Bronchial epithelial cell (primary cell): ENCODE measurements at places on chromosomes 3 and 15.
A peak's percentile ranks its signal among the peaks of the same experiment; 100 is the strongest.

GRCh38 chr3:124221422-124221821, 229.5 kb upstream of the ROPN1 start:
- DNase-seq: peak; percentile 29

GRCh38 chr15:96977886-96978285, 647.4 kb downstream of the NR2F2 start:
- DNase-seq: no peak

GRCh38 chr3:157099326-157100095, 60.4 kb downstream of the CCNL1 start:
- DNase-seq: peak; percentile 76

DNA sequence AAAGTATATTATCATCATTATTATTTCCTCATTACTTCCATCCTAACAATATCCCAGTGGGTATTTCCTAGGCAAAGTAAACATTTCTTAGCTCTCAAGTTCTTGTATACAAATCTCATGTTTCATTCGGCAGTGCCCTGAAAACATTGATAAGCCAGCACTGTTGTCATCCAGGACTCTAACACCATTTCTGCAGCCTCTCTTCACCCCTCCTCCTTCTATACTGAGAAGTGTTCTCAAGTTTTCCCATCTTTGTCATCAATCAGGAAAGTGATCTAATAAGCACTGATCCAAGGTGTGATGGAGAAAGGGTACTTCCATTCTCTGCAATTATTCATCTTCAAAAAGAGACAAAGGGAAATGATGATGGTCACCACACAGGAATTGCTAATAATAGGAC, 168.4 kb upstream of the CCDC54 start:
- DNase-seq: no peak

DNA sequence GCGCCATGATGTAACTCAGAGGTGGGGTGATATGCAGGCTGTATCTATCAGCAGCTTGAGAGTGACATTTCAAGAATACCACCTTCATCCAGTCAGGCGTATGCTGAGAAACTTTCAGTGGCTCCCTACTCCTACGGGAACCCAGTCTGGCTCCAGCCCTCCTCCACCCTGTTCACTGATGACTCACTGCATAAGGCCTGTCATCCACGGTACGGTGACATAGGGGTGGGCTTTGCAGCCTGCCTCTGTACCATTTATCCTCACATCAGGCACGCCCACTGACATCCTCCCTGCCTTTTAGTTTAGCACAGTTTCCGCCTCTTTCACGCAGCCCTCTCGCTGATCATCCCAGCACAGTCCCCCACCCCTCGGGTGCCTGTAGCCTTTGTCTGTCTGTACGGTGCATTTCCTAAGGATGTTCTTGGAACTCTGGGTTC, 11.7 kb downstream of the PXYLP1 start:
- no peak for DNase-seq

DNA sequence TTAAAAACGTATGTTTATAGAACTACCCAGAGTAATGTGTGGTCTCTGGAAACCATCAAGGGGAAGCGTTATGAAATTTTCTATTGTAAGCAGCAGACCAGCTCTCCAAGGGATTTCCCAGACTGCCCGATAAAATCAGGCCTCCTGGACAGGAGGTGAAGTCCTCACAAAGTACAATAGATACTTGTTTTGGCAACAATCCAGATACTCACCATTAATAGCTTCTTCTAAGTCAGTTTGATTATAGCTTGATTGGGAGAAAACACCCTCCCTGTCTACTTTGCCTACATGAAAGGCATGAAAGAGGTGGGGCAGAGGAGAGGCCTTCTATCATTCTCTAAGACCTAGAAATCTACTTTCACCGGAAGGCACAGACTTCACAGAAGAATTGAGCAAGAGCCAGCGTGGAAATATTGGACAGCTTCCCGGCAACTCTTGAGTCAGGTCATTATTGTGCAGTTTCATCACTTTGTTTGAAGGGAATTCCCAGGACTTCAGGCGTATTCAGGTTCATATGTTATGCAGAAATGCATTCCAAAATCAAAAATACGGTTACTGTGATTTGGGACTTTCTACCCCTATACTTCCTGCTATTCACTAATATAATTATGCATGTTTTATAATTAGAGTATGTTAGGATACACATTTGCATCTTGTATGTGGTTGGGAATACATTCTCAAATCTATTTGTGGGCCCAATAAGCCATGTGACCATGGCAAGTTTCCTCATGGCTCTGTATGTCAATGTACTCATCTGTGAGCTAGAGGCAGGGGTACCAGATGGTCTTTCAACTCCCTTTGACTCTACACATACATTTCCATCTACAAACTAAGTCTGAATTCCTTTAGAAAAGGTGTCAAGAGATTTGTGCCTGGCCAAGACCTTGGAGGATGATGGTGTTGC, 103.5 kb downstream of the CD47 start:
- peak; percentile 98 for DNase-seq

- DNase-seq: no peak
These were observed 113.3 kb upstream of the RORA start for GRCh38 chr15:61342390-61342789.

DNA sequence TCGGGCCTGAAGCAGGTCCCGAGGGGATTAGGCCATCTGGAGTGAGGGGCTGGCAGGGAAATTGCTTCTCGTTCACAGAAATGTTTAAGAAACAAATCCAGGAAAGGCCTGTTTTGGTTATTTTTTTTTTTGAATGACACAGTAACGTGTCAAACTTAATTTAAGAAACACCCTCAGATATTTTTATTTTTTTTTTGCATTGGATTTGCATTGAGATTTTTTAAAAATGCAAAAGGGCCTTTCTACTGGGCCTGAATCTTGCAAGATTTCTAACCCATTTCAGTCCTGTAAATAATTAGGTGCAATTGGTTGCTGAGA, 25.0 kb upstream of the KLF13 start:
- DNase-seq: no peak

DNA sequence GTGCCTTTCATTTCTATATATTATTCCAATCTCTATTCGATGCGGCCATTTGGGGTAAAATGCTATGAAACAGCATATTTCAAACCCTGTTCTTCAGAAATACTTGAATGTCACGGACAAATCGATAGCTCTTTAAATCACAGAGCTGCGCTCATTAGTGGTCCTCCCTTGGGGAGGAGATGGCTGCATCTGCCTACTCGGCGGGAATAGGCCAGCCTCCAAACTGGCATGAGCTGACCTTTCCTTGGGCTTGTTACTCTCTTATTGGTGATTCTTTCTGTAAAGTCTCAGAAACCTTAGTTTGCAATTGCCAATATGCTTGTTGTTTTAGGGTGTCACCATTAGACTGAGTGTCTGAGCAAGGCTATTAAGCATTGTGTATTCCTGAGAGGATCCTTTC, 120.9 kb downstream of the BDH1 start:
- no peak for DNase-seq

- no peak for DNase-seq
These were observed 1.0 kb downstream of the OGG1 start for GRCh38 chr3:9750556-9751411.

GRCh38 chr15:92123962-92124656, 269.6 kb upstream of the ST8SIA2 start:
- DNase-seq: no peak

DNA sequence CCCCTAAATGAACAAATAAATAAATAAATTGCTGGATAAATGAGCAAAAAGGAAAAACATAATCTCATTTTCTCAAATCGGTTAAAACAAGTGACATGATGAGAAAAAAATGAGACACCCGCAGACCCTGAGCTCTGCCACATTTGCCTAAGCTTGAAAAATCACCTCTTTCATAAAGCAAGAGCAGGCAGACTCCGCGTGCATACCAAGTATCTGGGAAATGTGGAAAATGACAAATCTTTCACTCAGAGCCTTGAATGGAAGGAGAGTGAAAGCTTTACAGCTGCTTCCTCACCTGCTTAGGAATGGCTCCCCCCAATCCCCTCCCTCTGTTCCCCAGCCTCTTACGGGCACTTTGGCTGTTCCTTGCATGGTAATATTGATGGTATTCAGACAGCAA, 355.5 kb upstream of the SUCLG2 start:
- no peak for DNase-seq

GRCh38 chr3:159727506-159727905, 261.1 kb upstream of the IL12A start:
- DNase-seq: no peak

DNA sequence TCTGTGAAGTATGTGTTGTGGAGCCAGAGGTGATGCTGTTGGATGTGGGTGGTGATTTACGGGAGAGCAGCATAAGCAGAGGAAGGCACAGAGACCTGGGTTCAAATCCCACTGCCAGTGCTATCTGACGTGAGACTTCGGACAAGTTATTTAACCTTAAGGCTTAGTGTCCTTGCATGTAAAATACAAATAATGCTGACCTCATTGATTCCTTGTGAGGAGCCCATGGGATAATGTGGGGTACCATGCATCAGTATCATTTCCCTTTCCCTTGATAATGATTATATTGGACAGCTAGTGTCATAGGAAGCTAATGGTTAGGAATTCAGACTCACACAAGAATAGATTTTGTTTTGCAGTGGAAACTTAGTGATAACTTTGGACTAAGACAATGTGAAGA, 141.6 kb downstream of the SLCO3A1 start:
- no peak for DNase-seq

- peak; percentile 8 for DNase-seq
These were observed 238.7 kb downstream of the SV2B start for GRCh38 chr15:91338766-91339165.

GRCh38 chr3:15633159-15633558, 31.6 kb downstream of the BTD start:
- no peak for DNase-seq

DNA sequence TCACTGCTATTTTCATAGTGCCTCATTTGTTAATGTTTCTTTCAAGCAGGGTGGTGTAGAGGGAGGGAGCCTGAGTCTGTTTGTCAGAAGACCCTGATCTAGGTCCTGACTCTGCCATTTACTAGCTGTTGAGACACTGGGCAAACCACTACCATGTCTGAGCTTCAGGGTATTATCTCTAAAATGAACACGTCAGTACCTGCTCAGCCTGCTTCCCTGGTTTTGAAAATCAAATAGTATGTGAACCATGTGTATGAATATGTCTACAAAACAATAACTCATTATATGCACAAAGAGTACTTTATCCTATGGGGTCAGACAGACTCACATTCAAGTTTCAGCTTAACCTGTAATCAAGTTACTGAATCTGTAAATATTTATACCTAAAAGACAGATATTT, 25.1 kb downstream of the SYNPR start:
- DNase-seq: peak; percentile 65

DNA sequence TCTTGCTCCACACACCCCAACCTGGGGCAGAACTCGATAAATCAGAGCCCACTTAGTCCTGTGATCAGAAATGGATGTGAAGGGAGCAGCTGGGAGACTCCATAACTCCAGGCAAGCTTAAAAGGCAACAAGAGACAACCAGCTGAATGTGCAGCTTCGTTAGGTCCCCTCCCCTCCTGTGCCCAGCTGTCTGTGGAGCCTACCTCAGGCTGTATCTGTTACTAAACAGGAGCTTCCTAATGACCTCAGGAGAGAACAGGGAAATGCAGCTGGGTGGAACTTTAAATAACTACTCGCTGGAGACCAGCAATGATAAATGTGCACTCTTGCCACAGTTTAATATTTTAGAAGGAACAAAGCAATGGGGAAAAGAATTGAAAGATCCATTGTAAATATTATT, 25.9 kb downstream of the SLC9A9 start:
- no peak for DNase-seq

DNA sequence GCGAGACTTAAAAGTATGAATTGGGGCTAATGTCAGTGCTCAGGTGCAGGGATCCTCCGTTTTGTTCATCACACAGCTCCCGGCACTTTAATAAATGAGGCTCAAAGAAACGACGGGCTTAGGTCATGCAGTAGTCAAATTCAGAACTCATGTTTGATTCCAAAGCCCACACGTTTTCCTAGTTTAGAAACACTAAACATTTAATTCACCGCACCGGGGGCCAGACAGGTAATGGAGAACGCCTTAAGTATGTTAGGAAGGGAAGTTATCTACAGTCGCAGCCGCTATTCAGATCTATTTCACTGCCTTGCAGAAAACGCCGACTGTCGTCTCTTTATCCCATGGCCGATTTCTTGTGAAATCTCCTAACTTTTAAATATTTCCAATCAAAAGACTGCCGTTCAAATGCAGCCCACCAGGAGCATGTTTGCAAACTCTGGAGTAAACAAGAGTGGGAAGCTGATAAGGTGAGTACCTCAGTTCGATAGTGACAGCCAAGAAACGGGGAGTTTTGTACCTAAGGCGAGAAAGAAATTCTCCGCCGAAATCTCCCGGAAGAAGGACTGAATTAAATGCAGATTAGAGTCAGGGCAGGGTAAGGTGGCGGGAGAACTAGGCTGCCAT, 569 bp downstream of the HIGD2B start:
- peak; percentile 7 for DNase-seq

GRCh38 chr3:122100591-122101463, 45.7 kb downstream of the CD86 start:
- DNase-seq: peak; percentile 49

- DNase-seq: no peak
These were observed 13.8 kb upstream of the TXNRD3 start for GRCh38 chr3:126668450-126669401.

DNA sequence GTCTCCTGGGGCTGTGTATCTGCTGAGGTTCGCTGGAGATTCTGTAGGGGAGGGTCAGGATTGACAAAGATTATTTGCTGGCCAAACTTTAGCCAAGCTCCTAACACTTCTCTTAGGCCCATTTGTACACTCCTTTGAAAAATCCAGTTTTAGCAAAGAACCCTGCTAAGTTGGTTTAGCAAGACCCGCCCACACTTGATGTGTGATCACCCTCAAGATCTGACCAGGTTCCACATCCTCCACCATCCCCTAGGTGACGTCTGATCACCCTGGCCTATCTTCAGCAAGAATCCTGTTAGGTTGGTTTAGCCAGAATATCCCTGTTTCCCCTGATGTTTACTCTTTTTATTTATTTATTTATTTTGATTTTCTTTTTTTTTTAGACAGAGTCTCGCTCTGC, 14.8 kb upstream of the SLC35G2 start:
- no peak for DNase-seq

GRCh38 chr15:22850055-22850454, 11.6 kb downstream of the NIPA2 start:
- DNase-seq: no peak

- DNase-seq: peak; percentile 77
These were observed 49.2 kb downstream of the CYFIP1 start for GRCh38 chr15:22930782-22931484.

GRCh38 chr3:133872161-133872560, 23.5 kb downstream of the RAB6B start:
- no peak for DNase-seq

- no peak for DNase-seq
These were observed 57.1 kb downstream of the SNTN start for GRCh38 chr3:63709576-63709975.

DNA sequence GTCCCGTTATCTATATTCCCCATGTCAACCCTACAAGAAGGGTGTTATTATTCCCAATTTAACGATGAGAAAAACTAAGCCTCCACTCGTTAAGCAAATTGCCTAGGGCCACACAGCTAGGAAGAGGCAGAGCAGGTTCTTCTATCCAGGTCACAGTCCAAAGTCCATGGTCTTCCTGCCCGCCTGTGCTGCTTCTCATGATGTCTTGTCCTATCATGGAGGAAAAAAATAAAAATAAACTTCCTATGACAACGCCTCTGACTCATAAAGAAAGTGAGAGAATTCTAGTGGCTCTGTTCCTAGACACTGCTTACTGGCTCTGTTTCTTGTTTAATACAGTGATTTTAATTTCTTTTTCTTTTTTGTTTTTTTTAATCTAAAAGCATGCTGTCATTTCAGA, 9.7 kb downstream of the COL8A1 start:
- peak; percentile 61 for DNase-seq

- DNase-seq: no peak
These were observed 48.0 kb upstream of the SLCO2A1 start for GRCh38 chr3:134077649-134078161.
